ENCODE measurements at places on chromosomes 7 and 10.

- no peak for DNase-seq
These were observed 45.0 kb upstream of the DIP2C start for GRCh38 chr10:734481-734880.

GRCh38 chr10:89600041-89600440 is 45.0 kb downstream of the PANK1 start:
- no peak for DNase-seq

GRCh38 chr10:13659887-13660550 is 73.3 kb downstream of the PRPF18 start:
- no peak for DNase-seq

DNA sequence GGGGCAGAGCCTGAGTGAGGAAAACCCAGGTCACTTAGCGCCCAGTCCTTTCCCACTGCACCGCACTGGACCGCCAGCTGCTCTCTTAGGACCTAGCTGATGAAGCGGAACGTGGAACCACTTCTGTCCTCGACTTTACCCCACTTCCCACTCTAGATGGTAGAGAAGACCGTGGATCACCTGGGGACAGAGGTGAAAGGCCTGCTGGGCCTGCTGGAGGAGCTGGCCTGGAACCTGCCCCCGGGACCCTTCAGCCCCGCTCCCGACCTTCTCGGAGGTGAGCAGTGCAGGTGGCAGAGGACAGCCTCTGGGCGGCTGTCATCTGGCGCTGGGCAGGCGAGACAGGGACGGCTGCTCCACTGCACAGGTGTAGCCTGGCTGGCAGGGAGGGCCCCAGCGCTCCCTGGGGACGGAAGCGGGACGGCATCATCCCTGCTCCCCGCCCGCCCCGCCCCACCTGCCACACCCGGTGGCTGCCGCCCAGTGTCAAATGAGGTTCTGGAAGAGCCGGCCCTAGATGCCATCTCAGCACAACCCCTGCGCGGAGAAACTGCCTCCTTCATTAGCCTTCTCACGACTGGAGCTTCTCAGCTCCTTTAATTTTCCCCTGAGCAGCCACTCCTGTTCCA is 11.7 kb downstream of the PLAC9 start:
- no peak for DNase-seq

DNA sequence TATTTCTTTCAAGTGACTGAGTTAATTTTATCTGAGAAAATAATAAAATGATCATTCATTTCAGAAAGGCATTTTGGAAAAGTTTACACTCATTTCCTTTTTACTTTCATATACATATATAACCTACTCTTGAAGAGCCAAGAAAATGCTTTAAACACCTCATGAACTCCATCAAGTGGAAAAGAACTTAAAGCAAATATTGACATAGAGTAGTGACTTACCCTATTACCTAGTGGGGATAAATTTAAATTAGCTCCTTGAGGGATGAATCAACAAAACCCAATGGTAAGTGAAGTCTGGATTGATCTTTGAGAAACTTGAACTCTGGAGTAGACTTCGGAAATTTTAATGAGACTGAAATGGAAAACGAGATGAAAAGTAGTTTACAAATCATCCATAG is 88.6 kb downstream of the TMEM26 start:
- no peak for DNase-seq

- DNase-seq = no peak
These were observed 97.3 kb downstream of the CCDC71L start for GRCh38 chr7:106563466-106564150.

DNA sequence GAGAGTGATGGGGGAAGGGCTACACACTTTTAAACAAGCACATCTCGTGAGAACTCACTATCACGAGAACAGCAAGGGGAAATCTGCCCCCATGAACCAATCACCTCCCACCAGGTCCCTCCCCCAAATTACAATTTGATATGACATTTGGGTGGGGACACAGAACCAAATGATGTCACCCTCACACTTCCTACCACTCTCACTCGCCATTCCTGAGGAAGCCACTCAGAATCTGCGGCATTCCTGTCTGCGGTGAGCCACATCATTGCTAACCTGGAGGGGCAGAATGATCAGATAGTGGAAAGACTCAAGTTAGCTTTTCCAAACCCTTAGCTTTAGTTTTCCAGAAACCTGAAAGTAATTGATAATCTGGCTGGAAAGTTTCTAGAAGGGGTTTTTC is 66.9 kb downstream of the MYO3A start:
- DNase-seq = no peak

GRCh38 chr10:78944723-78945312 is 123.9 kb upstream of the ZMIZ1 start:
- no peak for DNase-seq

GRCh38 chr10:70617798-70618568 is 15.4 kb upstream of the PRF1 start:
- peak; percentile 9 for DNase-seq

GRCh38 chr10:131035779-131036178 is 275.7 kb downstream of the TCERG1L start:
- DNase-seq = no peak

GRCh38 chr10:110499796-110500514 is 2.2 kb downstream of the DUSP5 start:
- DNase-seq = no peak

- DNase-seq = no peak
These were observed 54.5 kb downstream of the WDR37 start for GRCh38 chr10:1110674-1111119.

- DNase-seq = no peak
These were observed 73.5 kb downstream of the PROSER2 start for GRCh38 chr10:11896549-11897200.

DNA sequence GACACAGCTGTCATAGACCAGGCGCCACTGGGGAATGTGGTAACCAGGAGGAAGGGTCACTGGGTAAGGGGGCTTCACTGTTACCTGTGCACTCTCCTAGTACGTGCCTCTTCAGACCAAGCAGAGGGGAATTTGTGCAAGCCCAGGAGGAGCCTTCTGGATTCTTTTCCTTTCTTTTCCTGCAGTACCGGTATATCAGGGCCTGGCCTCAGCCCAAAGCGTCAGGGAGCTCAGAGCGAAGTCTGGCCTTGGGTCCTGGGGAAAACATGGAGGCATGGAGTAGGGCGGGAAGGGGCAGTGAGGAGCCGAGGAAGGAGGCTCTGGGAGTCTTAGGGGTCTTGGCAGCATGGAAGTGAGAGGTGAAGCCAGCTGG is 133.6 kb upstream of the GDF10 start:
- no peak for DNase-seq

GRCh38 chr10:44774676-44775401 is 136.3 kb upstream of the TMEM72 start:
- no peak for DNase-seq

- DNase-seq = no peak
These were observed 109.1 kb upstream of the TNRC18 start for GRCh38 chr7:5532536-5533335.

DNA sequence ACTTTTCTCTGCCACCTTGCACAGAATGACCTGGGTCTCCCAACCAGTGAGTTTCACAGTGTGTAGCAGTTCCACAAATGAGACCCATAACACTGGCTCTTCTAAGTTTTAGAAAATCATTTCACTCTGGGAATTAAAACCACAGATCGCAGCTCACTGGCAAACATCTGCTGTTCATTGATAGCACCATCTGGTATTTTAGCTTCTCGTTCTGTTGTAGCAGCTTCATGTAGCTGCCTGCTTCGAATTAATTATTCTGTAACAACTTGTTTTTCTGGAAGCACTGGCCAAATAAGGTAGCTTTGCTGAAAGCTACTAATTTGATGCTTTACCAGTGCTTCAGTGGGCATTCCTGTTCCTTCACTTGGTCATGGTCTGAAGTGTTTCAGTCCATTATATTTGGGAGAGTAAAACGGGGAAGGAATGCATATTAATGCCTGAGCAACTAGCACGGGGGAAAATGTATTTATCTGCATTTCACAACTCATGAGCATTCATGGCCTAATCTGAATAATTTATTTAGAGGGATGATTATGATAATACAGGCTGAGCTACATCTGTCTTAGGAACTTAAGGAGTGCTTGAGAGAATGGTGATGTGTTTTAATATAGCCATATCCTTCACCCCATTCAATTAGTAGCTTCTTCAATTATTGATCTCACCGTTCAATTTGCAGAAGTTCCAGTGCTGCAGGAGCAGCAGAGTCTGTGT is 447.4 kb downstream of the XPNPEP1 start:
- no peak for DNase-seq

- DNase-seq = no peak
These were observed 3.4 kb downstream of the TCF7L2 start for GRCh38 chr10:112953174-112954159.

DNA sequence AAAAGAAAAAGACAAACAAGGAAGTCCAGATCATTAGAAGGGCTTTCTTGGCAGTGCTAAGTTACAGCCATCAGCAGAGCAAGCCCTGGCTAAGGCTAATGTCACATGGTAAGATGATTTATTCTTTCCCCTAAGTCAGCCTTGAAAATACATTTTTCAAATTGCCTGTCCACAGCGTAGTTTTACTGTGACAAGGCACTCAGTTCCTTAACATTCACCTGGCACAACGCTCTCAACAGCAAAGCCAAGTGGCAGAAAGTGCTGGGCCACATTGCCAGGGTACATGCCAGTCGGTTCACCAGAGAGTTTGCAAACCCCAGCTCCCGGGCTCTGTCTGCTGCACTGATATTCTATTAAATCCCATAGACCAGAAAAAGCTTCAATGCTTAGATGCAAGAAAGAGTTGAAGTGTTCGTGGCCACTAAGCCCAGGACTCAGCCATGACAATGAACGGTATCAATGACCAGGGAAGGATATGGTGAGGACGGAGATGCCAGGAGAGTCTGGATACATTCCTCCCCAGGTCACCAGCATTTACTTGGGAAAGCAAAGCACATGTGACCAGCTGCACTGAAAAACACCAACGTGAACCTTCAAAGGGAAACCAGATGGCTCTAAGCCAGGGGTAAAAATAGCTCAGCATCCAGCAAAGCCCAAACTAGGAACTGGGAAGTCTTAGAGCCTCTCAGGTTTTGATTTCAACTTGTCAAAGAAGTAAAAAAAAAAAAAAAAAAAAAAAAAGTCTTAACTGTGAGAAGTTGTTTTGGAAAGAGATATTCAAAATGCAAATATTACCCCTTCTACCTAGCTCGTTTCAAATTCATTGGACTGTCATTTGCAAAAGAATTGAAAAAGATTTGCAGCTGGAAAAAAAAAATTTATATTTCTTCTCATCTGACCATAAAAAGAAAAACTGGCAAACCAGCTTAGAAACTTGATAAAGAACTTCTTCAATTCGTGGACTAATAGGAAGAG is 23.9 kb upstream of the MPP7 start:
- DNase-seq = no peak

DNA sequence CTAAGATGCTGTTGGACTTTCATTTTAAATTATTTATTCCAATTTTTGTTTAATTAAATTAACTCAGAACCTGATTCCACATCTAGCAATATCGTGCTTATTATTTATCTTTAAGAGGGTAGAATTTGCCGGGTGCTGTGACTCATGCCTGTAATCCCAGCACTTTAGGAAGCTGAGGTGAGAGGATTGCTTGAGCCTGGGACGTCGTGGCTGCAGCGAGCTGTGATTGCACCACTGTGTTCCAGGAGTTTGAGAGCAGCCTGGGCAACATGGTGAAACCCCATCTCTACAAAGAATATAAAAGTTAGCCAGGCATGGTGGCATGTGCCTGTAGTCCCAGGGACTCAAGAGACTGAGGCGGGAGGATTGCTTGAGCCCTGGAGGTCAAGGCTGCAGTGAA is 47.8 kb downstream of the ZFAND4 start:
- DNase-seq = no peak

- peak; percentile 69 for DNase-seq
These were observed 9.2 kb downstream of the INPP5A start for GRCh38 chr10:132546567-132547420.

GRCh38 chr10:43128331-43128730 is 9.9 kb upstream of the CSGALNACT2 start:
- no peak for DNase-seq

DNA sequence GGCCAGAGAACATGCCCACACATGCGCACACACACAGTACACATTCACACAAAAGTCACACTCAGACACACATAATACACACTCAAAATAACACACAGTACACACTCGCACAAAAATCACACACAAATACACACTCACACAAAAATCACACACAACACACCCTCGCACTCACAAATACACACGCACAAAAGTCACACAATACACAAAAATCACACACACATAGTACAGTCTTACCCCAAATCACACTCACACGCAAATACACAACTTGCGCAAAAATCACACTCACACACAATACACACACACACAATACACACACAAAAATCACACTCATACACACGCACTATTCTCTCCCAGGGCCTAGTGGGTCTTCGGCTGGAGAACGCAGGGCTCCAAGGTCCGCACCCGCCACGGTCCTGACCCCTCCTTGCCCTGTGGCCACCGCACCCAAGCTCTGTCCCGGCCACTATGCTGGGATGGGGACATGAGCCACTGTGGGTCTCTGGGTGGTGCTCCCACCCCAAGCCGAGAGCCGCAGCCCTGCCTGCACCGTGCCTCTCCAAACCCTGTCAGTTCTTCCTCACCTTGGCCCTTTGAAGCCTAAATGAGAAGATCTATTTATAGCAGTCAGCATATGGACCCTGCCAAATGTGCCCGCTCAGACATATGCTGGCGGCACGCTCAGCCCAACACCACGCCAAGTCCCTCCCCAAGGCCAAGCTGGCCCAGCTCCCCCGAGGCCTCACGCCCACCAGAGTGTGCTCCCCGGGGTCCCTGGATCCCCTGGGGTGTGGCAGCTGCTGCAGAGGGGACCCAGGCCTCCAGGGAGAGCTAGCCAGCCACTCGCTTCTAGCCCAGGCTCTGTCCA is 55.9 kb downstream of the ELFN1 start:
- no peak for DNase-seq

GRCh38 chr10:480498-480927 is 209.0 kb downstream of the DIP2C start:
- DNase-seq = no peak

- no peak for DNase-seq
These were observed 57.7 kb upstream of the PRR15 start for GRCh38 chr7:29505931-29506330.

GRCh38 chr7:124783271-124783670 is 17.7 kb upstream of the GPR37 start:
- no peak for DNase-seq

- DNase-seq = no peak
These were observed 25.8 kb downstream of the TMEM120A start for GRCh38 chr7:75968561-75969001.

- DNase-seq = no peak
These were observed 102.7 kb upstream of the MKLN1 start for GRCh38 chr7:131224996-131225395.

DNA sequence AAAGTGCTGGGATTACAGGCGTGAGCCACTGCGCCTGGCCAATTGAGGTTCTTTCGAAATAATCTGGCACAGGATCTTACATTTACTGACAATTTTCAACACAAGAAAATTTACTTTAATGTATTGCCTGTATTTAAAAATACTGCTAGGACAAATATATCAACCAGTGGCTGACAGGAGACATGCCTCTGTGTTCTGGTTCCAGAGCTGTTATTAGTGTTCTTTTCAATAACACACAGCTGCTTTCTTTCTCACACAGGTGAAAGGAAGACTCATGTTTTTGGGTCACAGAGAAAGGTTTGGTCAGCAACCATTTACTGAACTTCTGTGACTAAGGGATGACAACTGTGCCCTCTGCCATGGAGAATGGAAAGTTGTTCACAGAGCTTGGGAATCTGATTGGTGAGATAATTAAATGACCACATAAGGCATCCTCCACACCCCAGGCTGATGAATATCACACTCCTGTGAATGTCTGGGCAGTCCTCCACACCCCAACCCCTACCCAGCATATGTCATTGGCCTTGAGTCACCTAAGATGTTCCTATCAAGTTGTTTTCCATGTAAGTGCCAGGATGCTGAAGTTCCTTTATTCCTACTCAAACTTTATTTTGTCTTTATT is 180.1 kb downstream of the RAPGEF5 start:
- DNase-seq = no peak

GRCh38 chr10:5960070-5960972 is 17.0 kb downstream of the IL15RA start:
- no peak for DNase-seq

Data from epithelial cell of proximal tubule (primary cell).